ENCODE measurements at places on chromosomes 7 and 10. TPM values are rescaled to one million over a fixed set of nuclear protein-coding genes. Genes with fewer than 3 reads are reported as not detected.

- no peaks in the 10 kb centered on the region for H3K36me3 ChIP-seq
- H3K4me1 ChIP-seq: no peaks in the 10 kb centered on the region
- no peaks in the 10 kb centered on the region for H3K27me3 ChIP-seq
- no peak overlapping the region for H3K4me3 ChIP-seq
- DNase-seq: no peak
- no peak overlapping the region for H3K27ac ChIP-seq
These were observed 25.9 kb upstream of the GALNT11 start for GRCh38 chr7:151999424-152000090.

Gene TET1
- total RNA-seq: 17.4 TPM

- no peak overlapping the region for H3K27ac ChIP-seq
- H3K4me1 ChIP-seq: peaks cover 30% of the 10 kb centered on the region
- no peak for DNase-seq
These were observed 10.6 kb downstream of the AUTS2 start for GRCh38 chr7:69608878-69609277.

Gene KCNH2
- 4.0 TPM for total RNA-seq

- H3K36me3 ChIP-seq: peaks cover 11% of the 10 kb centered on the region
- peaks cover 7% of the 10 kb centered on the region for H3K4me1 ChIP-seq
- DNase-seq: no peak
- H3K27me3 ChIP-seq: no peaks in the 10 kb centered on the region
- H3K4me3 ChIP-seq: no peak overlapping the region
These were observed 4.4 kb downstream of the ZNF485 start for GRCh38 chr10:43610636-43611035.

DNA sequence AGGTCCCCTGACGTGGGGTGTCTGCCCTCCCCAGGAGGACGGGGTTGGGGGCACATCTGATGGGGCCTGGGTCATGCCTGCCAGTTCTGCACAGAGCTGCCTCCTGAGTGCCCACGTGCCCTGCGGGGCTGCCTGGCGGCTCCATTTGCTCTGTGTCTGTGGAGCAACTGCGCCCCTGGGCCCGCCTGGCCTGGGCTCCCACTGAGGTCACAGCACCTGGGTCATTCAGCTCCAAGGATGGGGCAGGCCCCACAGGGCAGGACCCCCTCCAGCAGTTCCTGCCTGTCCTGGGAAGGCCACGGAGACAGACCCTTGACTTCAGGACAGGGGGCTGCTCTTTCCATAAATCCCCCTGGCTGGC, 590.6 kb downstream of the PTPRN2 start:
- no peak overlapping the region for H3K4me3 ChIP-seq
- H3K36me3 ChIP-seq: no peaks in the 10 kb centered on the region
- H3K27me3 ChIP-seq: no peaks in the 10 kb centered on the region
- no peak for DNase-seq
- no peak overlapping the region for H3K27ac ChIP-seq

- peaks cover 5% of the 10 kb centered on the region for H3K27me3 ChIP-seq
- H3K4me1 ChIP-seq: no peaks in the 10 kb centered on the region
- H3K27ac ChIP-seq: no peak overlapping the region
- no peak for DNase-seq
- H3K36me3 ChIP-seq: no peaks in the 10 kb centered on the region
These were observed 5.1 kb downstream of the MTURN start for GRCh38 chr7:30139836-30140384.

DNA sequence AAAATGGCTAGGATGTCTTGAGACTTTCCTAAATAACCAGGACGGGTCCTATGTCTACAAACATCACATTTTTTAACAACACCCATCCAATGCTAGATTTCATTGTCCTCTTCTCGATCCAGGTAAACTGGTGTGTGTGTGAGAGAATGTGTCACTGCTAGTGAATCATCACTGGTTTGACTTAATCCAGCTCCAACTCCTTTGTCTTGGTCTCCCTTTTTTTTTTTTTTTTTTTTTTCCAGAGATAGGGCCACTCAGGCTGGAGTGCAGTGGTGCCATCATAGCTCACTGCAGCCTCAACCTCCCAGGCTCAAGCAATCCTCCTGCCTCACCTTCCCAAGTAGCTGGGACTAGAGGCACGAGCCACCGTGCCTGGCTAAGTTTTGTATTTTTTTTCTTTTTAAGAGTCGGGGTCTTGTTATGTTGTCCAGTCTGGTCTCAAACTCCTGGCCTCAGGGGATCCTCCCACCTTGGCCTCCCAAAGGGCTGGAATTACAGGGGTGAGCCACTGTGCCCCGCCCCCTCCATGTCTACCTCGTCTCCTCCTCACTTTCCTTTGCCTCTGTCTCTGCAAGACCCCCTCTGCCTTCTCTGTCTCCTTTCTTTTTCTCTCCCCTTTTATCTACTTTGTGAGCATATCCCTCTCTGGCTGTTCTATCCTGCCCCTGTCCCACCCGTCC, 2.2 kb upstream of the UFSP1 start:
- no peak overlapping the region for H3K4me3 ChIP-seq
- no peak overlapping the region for H3K27ac ChIP-seq
- H3K36me3 ChIP-seq: peaks cover 22% of the 10 kb centered on the region

DNA sequence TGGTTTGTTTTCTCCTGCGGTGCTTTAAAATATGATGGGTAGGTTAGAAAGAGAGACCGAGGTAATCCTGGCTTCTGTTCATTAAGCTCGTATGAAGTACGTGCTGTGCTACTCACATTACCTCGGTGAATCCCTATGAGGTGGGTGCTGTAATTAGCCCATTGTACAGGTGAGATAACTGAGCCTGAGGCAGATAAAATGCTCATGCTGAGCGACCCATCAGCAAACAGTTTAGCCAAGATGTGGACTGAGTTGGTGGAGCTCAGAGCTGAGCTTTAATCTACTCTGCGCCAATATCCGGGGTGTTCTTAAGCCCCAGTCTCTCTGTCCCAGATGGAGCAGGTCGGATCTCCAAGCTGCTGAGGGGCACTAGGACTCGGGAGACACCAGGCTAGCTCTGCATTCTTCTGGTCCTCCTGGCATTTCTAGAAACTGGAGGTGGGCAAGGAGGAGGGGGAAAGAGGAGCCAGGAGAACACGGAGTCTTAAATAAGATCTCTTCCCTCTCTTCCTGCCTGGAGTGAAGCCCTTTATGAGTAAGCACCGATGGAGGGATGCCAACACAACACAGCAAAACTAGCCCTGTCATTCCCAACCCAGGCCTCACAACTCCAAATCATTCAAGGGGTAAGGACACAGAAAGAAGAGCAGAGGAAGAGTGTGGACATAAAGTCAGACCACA, 458.5 kb downstream of the KCNMA1 start:
- H3K27me3 ChIP-seq: no peaks in the 10 kb centered on the region
- no peaks in the 10 kb centered on the region for H3K36me3 ChIP-seq
- DNase-seq: peak; percentile 19
- no peaks in the 10 kb centered on the region for H3K4me1 ChIP-seq
- no peak overlapping the region for H3K4me3 ChIP-seq

GRCh38 chr7:26061678-26062603, 90.1 kb upstream of the NFE2L3 start:
- no peak overlapping the region for H3K4me3 ChIP-seq
- H3K4me1 ChIP-seq: peaks cover 25% of the 10 kb centered on the region
- no peaks in the 10 kb centered on the region for H3K36me3 ChIP-seq
- peak; percentile 78 for DNase-seq

GRCh38 chr10:89217057-89217990, 10.2 kb upstream of the CH25H start:
- H3K4me3 ChIP-seq: no peak overlapping the region
- H3K27ac ChIP-seq: no peak overlapping the region
- H3K4me1 ChIP-seq: peaks cover 6% of the 10 kb centered on the region

- H3K27ac ChIP-seq: no peak overlapping the region
- H3K4me1 ChIP-seq: no peaks in the 10 kb centered on the region
- DNase-seq: no peak
- H3K36me3 ChIP-seq: no peaks in the 10 kb centered on the region
These were observed 69.9 kb downstream of the FAM204A start for GRCh38 chr10:118272149-118272721.

GRCh38 chr7:47428052-47428767, 153.7 kb downstream of the TNS3 start:
- H3K27ac ChIP-seq: no peak overlapping the region
- H3K4me1 ChIP-seq: no peaks in the 10 kb centered on the region
- H3K4me3 ChIP-seq: no peak overlapping the region
- no peaks in the 10 kb centered on the region for H3K36me3 ChIP-seq

All from A673 (cell line).